Fibroblast of skin of abdomen (primary cell): ENCODE measurements at places on chromosomes 13 and 19.
A peak's percentile ranks its signal among the peaks of the same experiment; 100 is the strongest.

DNA sequence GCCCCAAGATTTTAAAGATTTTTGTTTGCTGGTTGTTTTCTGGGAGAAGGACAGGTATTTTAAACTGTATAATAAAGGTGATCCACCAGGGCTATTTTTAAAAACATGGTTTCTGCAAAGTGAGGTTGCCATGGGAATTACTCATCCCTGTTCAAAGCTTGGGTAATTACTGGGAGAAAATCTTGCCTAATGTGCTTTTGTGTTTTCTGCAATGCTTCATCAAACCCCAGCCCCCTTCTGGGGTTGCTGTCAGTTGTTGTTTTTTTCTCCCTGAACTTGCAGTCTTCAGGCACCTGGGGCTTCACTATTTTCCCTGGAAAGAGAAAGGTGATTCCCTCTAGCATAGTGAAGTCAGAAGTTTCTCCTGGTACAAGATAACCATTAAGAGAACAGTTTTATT is 277.2 kb downstream of the NALCN start:
- DNase-seq: no peak

- DNase-seq: no peak
These were observed 20.7 kb downstream of the LIG1 start for GRCh38 chr19:48149430-48149829.

DNA sequence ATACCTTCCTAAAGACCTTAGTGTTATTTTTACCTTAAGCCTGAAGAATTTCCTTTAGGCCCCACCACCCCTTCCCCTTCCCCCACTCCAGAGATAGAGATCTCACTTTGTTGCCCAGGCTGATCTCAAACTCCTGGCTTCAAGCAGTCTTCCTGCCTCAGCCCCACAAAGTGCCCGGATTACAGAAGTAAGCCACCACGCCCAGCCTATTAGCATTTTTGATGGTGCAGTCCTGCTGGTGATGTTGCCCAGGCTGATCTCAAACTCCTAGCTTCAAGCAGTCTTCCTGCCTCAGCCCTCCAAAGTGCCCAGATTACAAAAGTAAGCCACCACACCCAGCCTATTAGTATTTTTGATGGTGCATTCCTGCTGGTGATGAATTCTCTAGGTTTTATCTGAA is 22.0 kb downstream of the ZNF567 start:
- DNase-seq: no peak

DNA sequence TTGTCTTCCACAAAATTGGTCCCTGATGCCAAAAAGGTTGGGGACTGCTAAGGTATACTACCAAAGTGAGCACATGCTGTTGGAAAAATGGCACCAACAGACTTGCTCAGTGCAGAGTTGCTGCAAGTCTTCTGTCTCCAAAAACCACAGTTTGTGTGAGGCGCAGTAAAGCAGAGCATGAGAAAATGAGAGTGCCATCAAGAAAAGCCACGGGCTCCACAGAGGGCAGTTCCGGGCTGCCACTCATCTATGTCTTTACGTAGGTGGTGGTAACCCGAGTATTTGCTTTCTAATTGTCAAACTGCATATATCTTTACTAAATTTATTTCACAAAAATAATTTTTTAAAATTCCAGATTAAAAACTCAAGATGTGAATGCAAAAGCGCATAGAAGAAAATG is 123.8 kb downstream of the RNF17 start:
- no peak for DNase-seq

DNA sequence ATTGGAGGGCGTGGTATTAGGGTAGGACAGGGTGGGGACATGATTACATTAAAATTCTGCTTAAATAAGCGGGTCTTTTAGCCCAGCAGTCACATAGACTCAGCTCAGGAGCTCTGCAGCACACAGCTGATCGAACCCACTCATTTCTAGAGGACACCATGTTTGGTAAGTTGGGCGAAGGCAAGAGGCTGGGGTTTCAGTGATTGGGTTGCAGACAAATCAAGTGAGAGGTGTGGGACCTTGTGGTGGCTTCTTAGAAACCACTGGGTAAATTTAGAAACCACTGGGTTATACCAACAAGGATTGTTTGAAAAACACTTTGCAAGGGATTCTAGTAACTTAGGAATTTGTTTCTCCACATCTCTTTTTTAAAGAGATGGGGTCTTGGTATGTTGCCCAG is at the start of gene LEUTX:
Gene LEUTX (plus strand): TSS at position 92 of the 400 bp plus-strand sequence. CDS start 67 bp downstream, at position 159.
- no peak for DNase-seq

- DNase-seq: no peak
These were observed 2.8 kb downstream of the TNFSF13B start for GRCh38 chr13:108272333-108272732.

DNA sequence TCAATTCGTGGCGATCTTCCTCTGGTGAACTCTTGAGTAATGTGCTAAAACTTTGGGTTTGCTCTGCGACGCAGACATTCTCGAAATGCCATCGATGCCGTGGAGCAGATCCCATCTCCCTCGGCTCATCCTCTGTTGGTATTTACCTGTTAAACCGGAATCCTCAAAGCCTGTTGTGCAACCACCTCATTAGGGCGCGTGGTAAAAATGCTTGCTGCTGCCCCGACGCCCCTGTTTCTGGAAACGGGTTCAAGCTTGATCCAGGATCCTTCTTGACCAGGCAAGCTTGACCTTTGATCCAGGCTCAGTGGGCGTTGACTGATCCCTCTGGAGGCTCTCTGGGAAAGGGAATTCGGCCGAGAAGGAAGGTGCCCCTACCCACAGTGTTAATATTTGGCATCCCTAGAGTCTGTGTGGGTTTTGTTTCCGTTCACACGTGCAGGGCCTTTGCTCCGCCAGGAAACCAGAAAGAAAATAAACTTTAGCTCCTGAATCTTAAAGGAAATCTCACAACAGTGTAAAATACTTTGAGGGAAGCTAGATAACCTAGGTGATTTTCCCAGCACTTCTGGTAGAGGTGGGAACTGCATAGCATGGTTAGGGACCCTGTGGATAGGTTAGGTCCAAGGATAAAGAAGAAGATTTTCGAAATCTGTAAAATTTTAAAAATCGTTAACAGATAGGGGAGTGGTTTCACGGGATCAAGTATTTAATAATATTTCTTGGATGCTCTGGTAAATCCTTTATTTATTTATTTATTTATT is 1.1 kb downstream of the LSM14A start:
- peak; percentile 63 for DNase-seq

- DNase-seq: no peak
These were observed 81.1 kb downstream of the DOCK9 start for GRCh38 chr13:98896868-98897144.

DNA sequence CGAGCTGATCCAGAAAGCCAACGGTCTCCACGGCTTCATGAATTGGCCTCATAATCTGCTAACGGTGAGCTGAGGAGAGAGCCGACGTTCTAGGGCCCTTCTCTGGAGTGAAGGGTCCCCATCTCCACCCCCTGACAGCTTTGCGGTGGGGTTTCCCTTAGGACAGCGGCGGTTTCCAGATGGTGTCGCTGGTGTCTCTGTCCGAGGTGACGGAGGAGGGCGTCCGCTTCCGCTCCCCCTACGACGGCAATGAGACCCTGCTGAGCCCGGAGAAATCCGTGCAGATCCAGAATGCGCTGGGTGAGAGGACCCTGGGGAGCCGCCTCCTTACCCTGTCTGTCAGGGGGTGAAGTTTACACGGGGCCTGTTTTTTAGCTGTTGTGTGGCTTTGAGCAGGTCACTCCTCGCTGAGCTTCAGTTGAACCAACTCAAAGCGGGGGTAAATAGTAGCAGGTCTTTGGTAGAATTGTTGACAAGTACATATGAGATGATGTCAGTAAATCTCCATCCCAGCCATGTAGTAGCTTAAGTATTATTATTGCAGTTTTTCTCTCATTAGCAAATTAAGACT is 801 bp downstream of the QTRT1 start:
- DNase-seq: no peak

DNA sequence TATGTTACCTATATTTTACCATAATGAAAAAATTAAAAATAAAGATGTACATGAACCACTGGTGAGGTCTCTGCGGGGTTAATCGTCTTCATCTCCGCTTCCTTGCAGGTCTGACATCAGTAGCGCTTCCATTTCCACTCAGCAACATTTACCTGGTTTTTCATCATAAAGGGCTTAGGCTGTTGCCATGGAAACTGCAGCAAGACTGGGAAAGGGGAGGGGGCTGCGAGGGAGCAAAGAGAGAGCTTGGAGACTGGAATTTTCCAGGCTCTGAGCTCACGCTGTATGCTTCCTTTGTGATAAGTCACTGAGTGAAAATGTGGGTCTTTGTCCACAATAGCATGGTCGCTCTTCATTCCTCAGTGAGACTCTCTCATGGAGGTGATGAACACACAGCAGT is 136.6 kb upstream of the USP29 start:
- no peak for DNase-seq

- peak; percentile 8 for DNase-seq
These were observed 11.3 kb upstream of the ZBTB7A start for GRCh38 chr19:4077800-4078684.

- DNase-seq: peak; percentile 46
These were observed 673.8 kb downstream of the PCDH9 start for GRCh38 chr13:66556306-66556705.

DNA sequence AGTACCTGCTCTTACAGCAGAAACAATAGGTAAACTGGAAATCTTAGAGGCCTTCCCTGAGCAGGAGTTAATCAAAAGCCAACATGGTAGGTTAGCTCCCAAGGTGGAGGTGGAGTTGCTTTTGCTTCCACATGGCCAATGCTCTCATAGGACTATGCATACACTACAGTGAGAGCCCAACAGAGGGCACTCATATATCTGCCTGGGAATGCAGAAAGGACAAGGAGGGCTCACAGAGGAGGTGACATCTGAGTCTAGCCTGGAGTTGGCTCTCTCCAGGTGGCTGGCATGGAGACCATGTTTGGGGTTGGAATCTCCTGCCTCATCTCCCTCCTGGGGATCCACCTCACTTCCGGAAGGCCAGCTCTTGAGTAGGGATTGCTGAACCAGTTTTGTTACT is 34.6 kb downstream of the ATP8A2 start:
- DNase-seq: no peak

DNA sequence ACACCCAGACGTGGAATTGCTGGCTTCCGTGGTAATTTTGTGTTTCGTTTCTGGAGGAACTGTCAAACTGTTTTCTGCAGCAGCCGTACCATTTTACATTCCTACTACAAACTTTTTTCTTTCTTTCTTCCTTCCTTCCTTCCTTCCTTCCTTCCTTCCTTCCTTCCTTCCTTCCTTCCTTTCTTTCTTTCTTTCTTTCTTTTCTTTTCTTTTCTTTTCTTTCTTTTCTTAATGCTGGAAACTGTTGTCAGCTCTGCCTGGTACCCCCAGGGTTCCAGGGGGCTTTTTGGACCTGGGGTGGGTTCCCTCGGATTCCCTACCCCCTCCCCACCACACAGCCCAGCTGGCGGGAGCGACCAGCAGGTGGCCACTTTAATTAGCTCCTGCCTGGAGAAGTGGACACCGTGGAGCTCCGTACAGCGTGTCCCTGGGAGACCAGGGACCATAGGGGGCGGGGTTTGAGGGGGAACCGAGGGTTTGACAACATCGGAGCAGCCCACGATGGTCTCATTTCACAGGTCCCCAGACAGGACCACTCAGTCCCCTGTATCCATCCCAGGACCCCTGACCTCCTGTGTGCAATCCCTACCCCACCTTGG is 24.4 kb downstream of the CELF5 start:
- no peak for DNase-seq

GRCh38 chr13:59856281-59856810 is 307.4 kb downstream of the DIAPH3 start:
- DNase-seq: no peak

GRCh38 chr13:64640002-64640401 is 2590.1 kb downstream of the PCDH9 start:
- DNase-seq: no peak

DNA sequence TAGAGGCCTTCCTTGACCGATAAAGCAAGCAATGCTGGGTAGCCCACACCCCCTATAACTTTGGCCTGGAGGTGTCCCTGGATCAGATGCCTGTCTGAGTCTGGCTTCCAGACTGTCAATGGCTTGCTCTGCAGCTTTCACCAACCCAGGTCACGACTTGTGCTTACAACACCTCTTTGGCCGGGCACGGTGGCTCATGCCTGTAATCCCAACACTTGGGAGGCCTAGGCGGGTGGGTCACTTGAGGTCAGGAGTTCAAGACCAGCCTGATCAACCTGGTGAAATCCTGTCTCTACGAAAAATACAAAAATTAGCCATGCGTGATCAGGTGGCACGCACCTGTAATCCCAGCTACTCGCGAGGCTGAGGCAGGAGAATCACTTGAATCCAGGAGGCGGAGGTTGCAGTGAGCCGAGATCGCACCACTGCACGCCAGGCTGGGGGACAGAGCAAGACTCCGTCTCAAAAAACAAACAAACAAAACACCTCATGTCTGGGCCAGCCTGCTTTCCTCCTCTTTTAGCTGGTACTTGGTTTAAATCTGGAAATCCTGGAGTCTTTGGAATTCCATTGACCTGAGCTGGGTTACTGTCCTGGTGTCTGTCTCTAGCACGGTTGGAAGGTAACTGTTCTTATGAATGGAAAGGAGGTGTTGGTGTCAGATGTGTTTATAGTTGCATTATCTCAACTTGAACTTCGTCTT is 10.3 kb upstream of the GARRE1 start:
- DNase-seq: no peak

DNA sequence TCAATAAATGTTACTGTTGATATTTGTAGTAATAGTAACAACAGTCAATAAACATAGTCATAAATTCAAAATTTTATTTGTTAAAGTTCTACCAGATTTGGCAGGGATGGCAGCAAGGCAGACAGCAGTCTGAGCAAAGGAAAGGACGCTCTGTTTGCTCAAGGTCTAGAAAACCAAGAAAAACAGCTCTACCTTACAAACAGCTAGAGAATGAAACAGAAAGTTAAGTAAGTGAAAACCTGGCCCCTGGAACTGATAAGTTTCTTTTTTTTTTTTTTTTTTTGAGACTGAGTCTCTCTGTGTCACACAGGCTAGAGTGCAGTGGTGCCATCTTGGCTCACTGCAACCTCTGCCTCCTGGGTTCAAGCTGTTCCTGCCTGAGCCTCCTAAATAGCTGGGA is 27.9 kb downstream of the ENOX1 start:
- no peak for DNase-seq
